ENCODE measurements at places on chromosomes 13 and 19.

GRCh38 chr13:30752201-30752797, 17.0 kb downstream of the ALOX5AP start:
- DNase-seq = no peak

GRCh38 chr19:42148266-42148665, 16.0 kb upstream of the POU2F2 start:
- no peak for DNase-seq

DNA sequence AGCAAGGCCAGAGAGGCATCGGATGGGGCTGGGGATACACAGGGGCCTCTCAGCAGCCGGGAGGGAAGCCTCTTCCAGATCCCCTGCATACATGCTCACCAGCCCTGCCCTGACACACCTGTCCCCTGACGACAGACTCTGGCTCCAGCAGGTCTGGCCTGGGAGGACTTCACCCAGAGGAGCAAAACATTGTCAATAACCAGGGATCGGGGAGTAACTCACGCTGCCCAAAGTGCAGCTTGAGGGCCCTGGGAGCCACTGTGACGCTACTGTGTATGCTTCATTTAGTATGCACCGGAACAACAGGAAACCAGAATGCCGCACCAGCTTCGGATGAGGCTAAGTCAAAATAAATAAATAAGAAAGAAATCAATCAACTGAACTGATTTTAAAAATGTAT, 12.4 kb upstream of the CD22 start:
- no peak for DNase-seq

DNA sequence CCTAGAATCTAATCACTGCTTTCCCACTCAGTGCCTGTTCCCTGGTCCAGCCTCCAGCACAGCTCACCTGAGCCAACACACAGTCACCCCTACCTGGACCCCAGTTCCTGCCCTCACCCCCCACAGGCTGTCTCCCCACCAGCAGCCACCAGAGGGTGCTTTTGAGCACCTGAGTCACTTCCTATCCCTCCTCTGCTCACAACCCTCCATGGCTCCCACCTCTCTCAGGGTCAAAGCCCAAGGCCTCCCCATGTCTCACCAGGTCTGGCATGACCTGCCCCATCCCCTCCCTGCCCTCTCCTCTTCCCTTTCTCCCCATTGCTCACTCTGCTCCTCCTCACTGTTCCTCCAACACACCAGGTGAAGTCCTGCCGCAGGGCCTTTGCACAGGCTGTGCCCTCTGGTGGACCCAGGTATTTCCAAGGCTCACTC, 7.1 kb upstream of the DPP9 start:
- DNase-seq = no peak

DNA sequence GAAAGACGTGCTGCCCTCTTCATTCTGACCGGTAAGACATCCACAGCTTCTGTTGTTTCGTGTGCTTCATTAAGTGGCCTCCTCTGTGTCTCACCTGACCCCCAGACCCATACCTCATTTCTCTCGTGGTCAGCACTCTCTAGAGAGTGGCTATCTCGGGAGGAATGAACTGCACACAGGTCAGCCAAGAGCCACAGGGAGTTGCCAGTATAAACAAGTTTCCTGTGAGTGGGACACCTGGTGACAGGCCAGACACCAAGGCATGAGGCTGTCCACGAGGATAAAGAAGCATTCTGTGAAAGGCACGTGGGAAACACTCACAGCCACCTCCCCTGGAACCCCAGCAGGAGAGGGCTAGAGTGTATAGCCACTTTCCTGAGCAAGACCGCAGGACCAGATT, 115.8 kb downstream of the NUFIP1 start:
- DNase-seq = no peak

GRCh38 chr13:46572752-46573431, 19.9 kb downstream of the LRCH1 start:
- DNase-seq = no peak

- no peak for DNase-seq
These were observed 50.1 kb upstream of the MYCBP2 start for GRCh38 chr13:77377016-77377415.

GRCh38 chr13:43838909-43839308, 40.6 kb downstream of the CCDC122 start:
- no peak for DNase-seq

GRCh38 chr19:30212574-30212973, 159.6 kb upstream of the ZNF536 start:
- no peak for DNase-seq

DNA sequence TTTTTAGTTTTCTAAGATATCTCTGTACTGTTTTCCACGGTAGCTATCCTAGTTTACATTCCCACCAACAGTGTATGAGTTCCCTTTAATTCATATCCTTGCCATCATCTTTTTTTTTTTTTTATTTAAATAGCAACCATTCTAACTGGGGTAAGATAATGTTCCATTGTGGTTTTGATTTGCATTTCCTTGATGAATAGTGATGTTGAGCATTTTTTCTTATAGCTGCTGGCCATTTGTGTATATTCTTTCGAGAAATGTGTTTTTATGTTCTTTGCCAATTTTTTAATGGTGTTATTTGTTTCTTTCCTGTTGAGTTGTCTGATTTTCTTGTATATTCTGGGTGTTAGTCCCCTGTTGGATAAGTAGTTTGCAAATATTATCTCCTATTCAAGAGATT, 454.8 kb downstream of the DACH1 start:
- DNase-seq = no peak

GRCh38 chr13:76638181-76638580, 248.0 kb downstream of the KCTD12 start:
- no peak for DNase-seq

- DNase-seq = peak; percentile 45
These were observed 36.5 kb upstream of the TSHZ3 start for GRCh38 chr19:31385744-31386143.

DNA sequence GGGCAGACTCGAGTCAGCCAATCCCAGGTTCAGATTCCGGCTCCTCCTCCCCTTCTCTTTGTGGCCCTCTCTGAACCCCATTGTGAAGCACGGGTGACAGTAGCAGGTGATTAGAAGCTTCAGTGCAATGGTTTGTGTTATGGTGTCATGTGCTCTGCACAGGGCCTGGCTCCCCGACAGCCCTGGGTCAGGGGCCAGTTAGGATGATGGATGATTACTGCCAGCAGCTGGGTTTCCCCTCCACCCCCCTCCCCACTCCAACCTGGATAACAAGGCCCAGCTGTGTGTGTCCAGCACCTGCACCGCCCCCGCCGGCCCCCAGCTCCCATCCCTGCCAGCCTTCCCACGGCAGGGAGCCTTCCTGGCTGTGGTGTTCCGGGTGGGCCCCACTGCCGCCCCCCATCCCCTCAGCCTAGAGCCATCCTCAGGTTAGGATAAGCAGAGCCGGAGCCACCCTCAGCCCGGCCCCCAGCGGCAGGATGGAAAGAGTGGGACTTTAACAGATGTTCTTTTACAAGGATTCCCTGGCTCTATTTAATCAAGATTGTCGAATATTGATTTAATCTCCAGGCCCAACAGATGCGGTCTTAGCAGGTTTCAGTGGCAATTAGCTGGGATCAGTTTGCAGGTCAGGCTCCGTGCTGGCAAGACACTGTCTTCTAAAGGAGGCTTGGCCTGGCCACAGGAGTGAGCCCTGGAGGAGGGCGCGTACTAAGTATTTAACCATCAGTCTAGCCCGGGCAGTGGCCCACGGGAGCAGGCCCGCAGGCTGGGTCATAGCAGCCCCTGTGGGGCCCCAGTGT, 156.2 kb downstream of the SIPA1L3 start:
- DNase-seq = peak; percentile 99

DNA sequence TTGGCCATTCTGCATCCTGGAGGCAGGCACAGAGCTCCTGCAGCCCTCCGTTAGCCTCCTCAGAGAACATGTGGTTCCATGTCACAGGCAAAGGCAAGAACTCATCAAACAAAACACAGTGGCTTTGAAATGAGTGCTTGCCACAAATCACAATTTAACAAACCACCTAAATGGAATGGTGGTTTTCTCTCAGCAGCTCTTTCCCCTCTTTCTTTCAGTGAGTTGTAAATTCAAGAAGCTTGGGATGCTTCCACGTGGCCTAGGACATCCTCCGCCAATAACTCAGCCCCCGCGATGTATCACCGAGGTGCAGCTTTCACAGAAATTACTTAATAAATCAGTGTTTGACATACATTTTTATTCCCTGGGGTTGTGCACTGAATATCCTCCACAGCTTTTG, 65.4 kb upstream of the RFC3 start:
- DNase-seq = no peak

DNA sequence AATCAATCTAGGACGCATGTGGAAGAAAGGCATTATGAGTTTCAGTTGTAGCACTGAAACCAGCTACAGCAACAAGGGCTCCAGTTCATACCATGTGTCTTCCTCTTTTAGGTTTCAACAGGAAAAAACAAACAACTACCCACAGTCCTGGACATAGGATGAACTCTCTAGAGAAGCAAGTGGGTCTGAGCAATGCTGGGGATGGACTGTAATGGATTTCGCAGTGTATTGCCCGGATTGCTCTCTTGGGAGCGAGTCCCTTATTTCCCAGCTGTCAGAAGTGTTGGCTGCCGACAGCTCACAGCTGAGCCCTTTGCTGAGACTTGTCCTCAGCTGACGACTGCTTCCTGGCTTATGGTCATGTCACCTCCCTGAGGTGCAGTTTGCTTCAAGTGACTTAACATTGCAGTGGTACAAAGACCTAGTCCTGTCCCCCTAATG, 12.1 kb upstream of the MYCBP2 start:
- peak; percentile 13 for DNase-seq

DNA sequence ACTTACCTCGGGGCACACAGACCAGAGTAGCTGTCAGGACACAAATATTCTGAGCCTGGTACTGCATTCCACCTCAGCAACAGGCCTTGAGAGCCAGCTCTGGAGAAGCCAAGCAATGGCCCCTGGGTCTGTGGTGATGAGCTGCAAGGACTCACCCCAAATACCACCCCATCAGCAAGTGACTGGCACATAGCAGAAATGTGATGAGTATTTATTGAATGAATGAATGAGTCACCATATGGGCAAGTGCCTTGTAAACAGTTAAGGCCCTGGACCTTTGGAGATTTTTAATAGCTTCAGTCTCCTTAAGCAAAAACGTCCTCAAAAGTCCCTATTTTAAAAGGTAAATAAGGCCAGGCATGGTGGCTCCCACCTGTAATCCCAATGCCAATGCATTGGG, 18.2 kb downstream of the GSX1 start:
- DNase-seq = no peak

DNA sequence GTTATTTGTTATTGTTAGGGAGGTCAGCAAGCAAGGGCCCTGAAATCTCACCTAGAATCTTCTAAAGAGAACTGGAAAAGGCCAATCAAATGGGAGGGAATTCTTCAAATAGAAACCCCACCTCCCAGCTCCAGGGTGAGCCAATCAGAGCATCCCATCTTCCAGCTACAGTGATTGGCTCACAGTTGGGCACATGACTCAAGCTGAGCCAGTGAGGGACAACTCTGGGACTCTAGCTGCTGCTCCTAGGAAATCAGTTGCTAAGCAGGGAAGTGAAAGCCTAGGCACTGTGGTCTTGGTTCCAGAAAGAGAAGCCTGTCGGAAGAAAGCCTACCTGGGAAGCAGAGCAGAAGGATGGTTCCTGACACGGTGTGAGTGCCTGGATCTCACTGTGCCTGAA, 13.4 kb downstream of the TM6SF2 start:
- DNase-seq = peak; percentile 53

DNA sequence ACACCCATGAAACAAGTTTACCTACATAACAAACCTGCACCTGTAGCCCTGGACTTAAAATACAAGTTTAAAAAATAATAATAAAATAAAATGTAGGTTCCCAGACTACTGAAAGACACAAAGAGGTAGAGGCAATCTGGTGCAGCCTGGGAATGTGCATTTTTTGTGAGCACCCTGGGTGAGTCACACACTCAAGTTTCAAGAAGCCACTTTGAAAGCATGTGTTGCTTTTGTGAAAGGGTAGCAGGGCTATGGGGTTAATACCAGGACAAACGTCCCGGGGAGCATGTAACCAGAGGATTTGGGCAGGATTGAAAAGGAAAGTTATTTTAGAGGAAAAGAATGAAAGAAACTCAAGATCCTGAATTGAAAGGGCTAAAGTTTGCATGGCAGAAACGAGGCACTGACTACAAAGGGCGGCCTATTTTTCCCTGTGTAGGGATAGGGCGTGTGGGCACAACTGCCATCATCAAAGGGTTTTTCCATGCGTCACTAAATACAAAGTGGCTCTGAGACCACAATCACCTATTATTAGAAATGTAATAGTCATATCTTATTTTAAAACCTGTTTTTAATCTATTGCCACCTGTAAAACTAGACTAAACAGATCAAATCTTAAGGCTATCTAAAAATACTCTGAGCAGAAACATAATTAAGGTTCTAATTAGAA, 314.9 kb downstream of the COG6 start:
- DNase-seq = peak; percentile 47

DNA sequence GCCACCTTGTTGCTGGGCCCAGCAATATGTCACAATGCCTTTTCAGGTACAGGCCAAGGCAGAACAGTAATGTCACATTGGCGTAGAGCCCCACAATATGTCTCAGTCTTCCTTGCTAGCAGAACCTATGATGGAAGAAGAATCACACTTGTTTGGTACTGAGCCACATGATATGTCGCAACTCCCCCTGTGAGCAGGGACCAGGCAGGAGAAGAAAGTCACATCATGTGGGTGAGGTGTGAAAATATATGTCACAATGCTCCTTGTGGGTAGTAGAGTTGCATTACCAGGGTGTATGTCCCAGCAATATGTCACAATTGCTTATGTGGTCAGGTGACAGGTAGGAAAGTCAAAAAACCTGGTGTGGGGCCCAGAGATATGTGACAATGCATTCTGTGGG, 7.1 kb upstream of the ZNF91 start:
- no peak for DNase-seq

GRCh38 chr13:77318741-77319140, 8.2 kb downstream of the MYCBP2 start:
- no peak for DNase-seq

DNA sequence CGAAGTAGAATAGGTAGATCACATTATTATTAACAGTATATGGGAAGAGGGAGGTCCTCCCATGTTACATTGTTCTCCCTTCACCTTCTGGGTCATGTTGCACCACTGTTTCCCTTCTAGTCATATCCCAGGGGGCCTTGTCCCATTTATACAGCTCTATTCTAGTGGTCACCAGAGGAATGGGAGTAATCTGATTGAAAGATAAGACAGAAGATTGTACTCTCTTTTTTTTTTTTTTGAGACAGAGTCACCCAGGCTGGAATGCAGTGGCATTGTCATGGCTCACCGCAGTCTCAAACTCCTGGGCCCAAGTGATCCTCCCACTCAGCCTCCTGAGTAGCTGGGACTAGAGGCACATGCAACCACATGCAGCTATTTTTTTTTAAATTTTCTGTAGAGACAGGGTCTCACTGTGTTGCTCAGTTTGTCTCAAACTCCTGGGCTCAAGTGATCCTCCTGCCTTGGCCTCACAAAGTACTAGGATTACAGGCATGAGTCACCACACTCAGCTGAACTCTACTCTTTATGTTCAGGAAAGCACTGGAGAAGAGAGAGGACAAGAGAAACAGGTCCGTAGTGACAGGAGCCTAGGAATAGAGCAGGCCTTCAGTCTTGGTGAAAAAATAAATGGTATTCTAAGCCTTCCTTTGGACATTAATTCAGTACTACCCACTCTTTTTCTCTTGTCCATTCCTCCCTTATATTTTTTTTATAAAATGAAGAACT, 4.3 kb upstream of the ZNF529 start:
- no peak for DNase-seq
